Left forelimb (tissue), 1 donor: ENCODE measurements at places on chromosomes 1 and 21.

DNA sequence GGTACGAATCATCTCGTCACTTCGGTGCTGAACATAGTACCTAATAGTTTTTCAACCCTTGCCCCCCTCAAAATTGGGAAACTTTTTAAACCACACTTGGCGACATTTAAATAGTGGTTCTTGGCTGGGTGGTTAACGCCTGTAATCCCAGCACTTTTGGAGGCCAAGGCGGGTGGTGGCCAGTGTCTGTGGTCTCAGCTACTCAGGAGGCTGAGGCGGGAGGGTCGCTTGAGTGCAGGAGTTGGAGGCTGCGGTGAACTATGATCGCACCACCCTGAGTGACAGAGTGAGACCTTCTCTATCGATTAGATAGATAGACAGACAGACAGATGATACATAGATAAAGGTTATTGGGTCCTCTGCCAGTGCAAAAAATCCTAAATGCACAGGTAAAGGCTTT lies 55.5 kb upstream of the RASAL2 start:
- DNase-seq: no peak

DNA sequence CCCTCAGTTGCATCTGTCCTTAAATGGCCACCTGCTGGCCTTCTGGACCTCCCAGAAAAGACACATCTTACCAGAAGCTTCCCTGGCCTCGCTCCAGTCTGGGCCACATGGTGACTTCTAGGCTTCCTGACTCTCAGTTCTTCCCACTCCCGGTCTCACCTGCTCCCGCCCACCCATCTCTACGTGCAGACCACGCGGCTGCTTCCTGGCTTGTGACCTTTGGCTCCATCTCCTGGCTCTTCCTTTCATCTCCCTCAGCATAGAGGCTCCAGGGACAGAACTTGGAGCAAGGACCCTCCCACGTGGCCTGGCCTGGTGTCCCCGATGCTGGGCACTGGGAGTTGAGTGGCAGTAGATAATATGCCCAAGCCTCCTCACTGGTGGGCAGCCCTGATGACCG lies 124.9 kb upstream of the IRF2BP2 start:
- peak; percentile 53 for DNase-seq

DNA sequence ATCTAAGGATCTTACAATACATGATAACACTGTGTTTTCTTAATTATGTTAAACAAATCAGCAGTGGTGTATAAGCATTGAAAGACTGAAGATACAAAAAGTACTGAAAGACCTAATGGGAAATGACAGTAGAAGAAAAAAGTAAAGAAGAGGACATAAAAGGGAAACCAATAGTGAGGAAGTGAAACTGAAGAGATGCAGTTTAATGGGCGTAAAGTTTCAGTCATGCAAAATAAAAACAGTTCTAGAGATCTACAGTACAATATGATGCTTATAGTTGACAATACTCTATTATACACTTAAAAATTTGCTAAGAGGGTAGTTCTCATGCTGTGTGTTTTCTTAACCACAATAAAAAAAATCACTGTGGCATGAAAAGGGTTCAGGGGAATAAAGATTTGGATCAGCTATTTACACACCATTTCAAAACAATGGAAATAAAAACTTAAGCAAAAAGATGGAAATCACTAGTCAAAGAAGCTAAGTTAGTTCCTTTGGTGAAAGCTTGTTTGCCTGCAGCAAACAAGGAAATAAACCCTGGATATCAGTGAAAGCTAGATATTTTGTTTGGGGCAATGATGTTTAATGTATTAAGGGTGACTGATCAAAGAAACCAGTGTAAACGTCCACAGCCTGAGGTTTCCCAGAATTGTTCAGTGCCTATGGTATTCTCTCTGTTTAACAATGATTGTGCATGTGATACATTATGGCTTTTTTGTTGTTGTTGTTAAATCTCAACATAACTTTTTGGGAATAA lies 1160.8 kb upstream of the ADGRL2 start:
- DNase-seq: no peak

DNA sequence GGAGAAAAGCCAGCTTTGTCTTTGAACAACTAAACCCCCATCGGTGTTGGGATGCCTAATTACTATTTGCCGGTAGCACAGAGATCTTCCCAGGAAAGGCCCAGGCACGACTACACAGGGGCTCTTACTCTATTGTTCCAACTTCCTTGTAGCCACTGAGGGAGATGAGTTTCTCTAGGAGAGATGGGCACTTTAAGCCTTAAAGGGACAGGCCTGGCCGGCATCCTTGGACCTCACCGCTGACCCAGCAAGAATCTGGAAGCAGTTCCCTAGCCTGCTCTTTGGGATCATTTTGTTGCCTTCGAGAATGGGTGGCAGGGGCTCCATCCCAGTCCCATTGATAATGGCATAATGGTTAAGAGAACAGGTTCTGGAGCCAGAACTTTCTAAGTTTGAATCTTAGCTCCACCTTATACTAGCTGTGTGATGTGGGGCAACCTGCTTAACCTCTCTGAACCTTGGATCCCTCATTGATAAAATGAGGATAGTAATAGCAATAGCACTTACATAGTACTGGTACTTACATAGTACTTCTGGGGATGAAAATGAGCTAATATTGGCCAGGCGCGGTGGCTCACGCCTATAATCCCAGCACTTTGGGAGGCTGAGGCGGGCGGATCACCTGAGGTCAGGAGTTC lies 239.1 kb upstream of the TMEM51 start:
- no peak for DNase-seq

GRCh38 chr1:87368907-87369306 lies 40.2 kb downstream of the LMO4 start:
- no peak for DNase-seq

- DNase-seq: no peak
Observed at GRCh38 chr1:75841421-75841820, 44.7 kb downstream of the MSH4 start.

DNA sequence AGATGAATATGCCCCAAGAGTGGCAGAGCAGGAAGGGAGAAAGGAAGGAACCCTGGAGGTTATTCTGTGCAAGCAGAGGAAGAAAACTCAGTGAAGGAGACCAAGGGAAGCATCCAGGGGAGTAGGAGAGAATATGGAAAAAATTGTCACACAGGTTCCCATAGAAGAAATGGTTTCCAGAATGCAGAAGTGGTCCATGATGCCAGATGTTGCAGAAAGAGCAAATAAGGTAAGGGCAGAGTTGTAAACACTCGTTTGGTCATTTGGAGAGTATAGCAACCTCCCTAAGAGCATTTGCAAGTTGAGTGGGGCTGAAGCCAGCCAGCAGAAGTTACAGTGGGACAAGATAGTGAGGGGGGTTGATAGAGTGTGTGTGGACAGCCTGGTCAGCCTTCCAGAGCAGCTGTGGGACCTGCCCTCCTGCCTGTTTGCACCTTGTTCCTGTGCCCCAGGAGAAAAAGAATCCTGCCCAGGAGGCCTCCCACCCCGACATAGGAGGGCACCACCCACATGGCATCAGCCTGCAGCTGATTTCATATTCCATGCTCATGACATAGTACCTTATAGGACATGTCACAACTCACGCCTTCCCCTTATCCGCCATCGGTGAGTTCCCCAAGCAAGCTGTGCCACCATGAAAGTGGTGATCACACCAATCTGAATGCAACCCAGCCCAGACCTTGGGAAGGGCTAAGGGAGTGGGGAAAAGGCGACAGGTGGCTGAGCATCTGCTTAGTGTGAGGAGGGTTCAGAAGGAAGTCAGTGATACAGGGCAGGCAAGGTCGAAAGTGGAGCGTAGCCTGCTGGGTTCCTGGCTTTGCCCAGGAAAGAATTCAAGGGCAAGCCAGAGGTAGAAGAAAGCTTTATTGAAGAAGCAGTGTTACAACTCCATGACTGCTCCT lies 8.2 kb upstream of the NEK2 start:
- DNase-seq: no peak
